ENCODE measurements at places on chromosomes 12 and 14. TPM values are rescaled to one million over a fixed set of nuclear protein-coding genes. Genes with fewer than 3 reads are reported as not detected.

DNA sequence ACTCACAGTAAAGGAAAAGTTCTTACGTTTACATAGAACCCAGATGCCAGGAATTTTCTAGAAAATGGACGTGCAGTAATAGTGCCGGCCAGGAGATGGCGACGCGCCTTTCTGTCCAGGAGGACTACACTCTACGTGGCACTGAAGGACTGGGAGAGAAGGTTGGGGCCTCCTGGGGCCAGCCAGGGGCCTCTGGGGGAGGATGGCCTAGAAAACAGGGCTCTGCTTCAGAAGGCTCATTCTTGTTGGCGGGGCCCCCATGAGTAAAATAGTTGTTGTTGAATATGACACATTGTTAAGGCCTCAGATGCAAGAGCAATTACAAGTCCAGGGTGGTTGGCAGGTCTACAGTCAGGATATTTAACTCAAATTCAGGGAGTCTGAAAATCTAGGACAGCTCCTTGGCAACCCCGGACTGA is 120.1 kb upstream of the MAX start:
- DNase-seq, result no peak

DNA sequence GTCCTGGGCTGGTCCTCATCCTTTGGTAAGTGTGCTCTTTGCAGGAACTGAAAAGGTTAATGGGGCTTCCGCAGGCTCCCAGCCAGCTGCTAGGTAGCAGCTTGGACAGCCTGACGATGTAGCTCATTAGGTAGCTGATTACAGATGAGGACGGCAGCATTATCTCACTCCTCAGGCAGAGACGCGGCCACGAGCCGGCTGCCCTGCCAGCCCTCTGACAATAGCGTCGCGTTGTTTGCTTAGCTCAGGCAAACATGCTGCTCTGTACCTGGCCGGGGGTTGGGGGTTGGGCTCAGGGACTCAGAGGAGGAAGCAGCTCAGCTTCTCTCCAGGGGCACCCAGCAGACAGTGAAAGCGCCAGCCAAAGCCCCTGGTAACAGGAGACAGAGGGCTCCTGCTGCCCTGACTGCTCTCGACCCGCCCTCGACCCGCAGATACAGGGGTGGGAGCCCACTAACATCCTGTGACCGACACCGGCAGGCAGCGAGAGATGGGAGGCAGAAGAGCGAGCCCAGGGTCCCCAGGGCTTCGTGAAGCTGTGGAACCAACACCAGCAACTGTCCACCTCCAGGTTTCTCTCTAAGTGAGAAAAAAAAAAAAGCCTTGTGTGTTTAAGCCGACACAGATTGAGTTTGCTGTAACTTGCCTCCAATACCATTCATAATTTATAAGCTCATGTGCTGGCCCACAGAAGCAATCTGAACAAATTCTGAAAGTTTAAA is 53.4 kb upstream of the DLK1 start:
- DNase-seq, result no peak

DNA sequence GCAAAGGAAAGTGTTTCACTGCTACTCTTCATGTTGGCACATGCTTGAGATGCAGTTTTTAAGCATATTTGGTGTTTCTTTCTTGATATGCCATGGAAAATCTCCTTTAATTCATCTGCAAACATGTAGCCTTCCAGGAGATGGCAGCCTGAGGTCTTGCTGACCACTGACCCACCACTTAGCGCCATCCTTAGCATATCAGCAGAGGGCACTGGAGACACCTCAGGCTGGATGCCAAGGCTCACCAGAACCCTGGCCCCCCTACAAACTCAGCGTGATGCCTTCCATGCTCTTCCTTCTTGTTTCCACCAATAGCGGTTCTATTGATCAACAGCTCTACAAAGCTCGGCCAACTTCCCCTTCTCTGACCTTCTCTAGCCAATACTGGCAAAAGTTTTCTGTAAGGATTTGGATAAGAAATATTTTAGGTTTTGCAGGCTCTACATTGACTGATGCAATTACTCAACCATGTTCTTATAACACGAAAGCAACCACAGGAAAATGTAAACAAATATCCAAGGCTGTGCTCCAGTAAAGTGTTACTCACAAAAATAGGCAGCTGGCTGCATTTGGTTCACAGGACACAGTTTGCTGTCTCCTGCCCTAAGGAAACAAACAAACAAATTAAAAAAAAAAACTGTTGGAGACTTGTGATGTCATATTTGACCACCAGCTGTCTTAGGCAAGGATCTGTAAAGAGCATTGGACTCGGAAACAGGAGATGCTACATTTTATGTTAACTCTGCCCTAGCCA is 209.7 kb downstream of the SLC15A4 start:
- DNase-seq, result no peak

DNA sequence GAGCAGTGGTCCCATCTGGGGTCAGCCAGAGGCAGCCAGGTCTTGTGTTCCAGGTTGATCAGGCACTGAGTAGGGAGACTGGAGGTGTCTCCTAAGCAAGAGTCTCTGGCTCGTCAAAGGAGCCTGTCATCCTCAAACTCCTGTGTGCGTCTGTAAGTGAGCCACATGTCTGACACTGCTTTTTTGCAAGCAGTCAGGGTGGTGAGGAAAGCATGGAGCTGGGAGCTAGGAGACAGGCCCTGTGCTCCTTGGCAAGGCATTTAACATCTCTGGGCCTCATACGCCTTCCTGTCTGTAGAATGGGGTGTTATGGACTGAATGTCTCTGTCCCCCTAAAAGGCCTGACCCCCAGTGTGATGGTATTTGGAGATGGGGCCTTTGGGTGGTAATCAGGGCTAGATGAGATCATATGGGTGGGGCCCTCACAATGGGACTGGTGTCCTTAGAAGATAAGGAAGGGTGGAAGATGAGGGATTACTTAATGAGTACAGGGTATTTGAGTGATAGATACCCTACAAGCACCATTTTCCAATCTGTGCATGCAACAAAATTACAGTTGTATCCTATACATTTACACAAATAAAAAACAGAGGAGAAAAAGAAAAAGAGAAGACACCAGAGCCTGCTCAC is 53.0 kb downstream of the ARL6IP4 start:
- DNase-seq, result no peak

DNA sequence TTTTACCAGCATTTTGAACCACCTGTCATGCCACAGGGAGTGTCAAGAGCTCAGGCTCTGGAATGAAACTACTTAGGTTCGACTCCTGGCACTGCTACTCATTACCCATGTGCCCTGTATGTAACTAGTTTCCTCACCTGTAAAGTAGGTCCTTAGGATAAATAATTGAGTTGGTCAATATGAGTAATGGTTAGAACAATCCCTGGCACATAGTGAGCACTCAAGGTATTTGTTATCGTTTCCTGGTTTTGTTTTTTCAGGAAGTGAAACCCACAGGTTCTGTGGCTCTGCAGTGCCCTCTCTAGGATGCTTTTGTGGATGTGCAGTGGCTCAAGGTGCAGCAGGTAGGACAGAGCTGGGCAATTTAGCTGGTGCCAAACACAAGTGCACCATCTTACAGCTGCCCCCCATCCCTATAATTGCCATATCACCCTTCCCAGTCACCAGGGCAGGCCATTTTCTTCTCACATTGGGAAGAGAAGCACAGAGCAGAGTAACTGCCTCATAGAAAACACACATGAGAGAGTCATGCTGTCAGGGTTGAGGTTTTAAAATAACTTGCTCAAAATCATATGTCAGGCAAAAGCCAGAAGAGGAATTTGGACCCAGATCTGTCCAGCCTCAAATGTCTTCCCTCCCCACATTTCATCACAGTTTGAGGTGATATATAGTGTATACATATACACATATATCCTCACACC is 297.5 kb downstream of the RPAP3 start:
- DNase-seq, result no peak

Gene FOXA1
- total RNA-seq, result 80.6 TPM

DNA sequence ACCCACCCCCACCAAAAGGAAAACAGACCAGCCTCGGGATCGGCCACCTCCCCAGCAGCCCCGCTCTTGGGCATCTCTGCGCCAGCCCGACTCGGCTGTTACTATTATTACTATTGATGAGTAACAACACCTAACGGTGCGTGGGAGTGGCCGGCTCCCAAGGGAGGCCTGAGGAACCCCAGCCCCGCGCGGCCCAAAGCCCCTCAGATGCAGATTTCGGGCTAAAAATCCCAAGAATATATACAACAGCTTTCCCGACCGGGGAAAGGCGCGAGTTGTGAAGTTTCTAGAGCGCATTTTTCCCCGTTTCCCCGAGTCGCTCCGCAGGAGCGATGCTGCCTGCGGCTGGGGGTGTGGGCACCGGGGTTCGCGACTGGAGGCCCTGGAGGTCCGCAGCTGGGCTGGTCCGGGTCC is 565 bp downstream of the NT5DC3 start:
- no peak for DNase-seq

DNA sequence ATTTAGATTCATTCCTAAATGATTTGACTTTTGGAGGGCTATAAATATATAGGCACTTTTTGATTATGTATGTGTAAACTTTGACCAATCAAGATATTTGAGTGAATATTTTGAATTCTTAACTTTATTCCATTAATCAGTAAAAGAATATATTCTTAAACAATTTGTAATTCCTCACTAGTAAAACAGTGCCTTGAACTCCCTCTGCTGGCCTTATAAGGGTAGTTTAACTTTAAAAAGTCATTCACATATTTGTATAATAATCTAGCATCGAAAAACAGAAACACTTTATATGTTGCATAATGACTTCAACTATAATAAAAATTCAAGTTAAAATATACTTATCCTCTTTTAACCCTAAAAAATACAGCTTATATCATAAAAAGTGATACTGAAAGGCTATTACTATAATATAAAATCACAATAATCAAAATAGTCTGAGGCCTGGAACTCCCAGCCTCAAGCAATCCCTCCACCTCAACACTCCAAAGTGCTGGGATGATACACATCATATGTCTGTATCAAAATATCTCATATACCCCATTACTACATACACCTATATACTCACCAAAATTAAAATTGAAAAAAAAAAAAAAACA is 31.2 kb downstream of the CCDC59 start:
- no peak for DNase-seq

Gene LRRK2
- 13.5 TPM for total RNA-seq

GRCh38 chr12:77042833-77043232 is 22.5 kb downstream of the E2F7 start:
- DNase-seq, result no peak

GRCh38 chr12:84658877-84659276 is 253.7 kb downstream of the SLC6A15 start:
- DNase-seq, result no peak

- DNase-seq, result no peak
These were observed 91.0 kb downstream of the PIK3C2G start for GRCh38 chr12:18352312-18352711.

DNA sequence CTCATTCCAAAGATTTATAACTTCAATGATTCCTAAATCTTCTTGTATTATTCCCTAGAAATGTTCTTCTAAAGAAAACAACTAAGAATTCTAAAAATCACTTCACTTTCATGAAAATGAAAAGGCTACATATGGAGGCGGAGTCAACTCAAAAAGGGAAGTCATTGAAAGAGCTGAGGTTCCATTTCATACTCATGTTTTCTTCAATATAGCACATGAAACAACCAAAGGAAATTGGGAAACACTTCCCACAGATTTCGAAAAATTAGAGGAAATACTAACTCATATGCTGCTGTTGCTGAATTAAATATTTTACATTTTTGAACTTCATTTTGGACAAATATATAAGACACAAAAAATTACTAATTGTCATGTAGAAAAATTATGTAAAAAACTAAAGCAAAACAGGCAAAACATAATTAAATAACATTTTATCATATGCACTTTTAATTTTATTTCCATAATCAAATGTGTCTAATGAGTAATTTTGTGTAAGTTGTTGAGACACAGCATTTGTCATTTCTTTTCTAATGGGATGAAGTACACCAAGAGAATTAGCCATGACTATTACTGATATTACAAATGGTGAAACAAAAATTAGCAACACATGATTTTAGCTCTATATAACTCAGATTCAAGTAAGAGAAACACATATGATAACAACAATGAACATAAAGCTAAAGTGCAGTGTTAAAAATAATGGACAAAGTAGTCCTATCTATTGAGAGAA is at the start of gene CD163:
CD163 (minus strand) TSS at position 92 of the 730 bp plus-strand sequence; CDS start at position 5, 87 bp downstream.
- no peak for DNase-seq

Gene MYH6
- not detected for total RNA-seq

- DNase-seq, result no peak
These were observed 57.9 kb downstream of the NAV3 start for GRCh38 chr12:77888611-77889010.

- DNase-seq, result no peak
These were observed 47.8 kb upstream of the LTA4H start for GRCh38 chr12:96083020-96083719.

GRCh38 chr12:51209259-51209658 is 8.6 kb downstream of the POU6F1 start:
- DNase-seq, result no peak

DNA sequence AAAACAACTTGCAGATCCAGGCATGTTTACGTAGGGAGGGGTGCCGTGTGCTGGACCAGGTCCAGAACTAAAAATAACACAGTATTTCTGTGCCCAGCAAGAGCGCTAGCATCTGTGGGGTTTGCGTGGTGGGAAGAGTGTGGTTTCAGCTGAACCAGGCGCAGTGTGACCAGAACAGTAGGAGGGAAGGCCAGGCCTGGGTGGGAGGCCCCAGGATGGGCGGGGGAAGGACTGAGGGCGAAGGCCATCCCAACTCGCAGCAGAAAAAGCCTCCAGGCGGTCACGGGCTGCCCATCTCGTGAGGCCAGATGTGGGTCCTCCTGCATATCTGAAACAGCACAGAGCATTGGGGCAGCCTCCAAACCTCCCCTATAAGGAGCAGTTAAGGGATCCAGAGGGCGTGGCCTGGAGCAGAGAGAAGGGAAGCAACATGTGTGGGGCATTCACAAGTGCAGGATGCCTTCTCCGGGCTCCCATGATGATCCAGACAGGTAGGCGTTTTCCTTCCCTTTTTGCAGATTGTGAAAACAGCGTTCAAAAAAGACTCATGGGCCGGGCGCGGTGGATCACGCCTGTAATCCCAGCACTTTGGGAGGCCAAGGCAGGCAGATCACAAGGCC is 17.8 kb upstream of the CD9 start:
- DNase-seq, result no peak

Gene TESPA1
- 2.2 TPM for total RNA-seq

DNA sequence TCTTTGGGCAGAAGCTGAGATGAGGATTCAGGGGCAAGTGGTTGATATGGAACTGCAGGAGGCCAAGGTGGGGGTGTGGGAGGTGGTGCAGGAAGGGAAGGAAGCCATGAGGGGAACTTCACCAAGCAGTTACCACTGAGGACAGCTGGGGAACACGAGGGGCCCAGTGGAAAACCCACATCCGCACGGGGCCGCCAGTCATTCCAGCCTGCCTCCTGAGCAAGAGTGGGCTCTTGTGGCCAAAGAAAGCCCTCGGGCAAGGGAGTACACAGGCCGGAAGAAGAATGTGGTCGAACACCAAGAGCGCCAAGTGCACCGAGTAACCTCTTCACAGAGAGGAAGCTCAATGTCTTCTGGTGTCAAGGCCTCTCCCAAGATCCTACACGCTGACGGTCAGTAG is 252.2 kb upstream of the FOXN3 start:
- DNase-seq, result no peak

Gene REP15
- total RNA-seq, result 1.8 TPM

- DNase-seq, result no peak
These were observed 20.4 kb downstream of the YAF2 start for GRCh38 chr12:42217656-42218055.

- DNase-seq, result no peak
These were observed 32.5 kb upstream of the LALBA start for GRCh38 chr12:48602192-48602989.

Data from breast epithelium (tissue), 4 donors.